ENCODE measurements at places on chromosomes 7 and 10. TPM values are rescaled to one million over a fixed set of nuclear protein-coding genes. Genes with fewer than 3 reads are reported as not detected.

NUTM2A gene
- total RNA-seq, result 0.28 TPM

OPN1SW gene
- not detected for total RNA-seq

IL6 gene
- total RNA-seq, result 40.0 TPM

SSC4D gene
- total RNA-seq, result 0.28 TPM

SPDYE1 gene
- total RNA-seq, result not detected

SYT15B gene
- 0.57 TPM for total RNA-seq

ZPBP gene
- not detected for total RNA-seq

CUBN gene
- total RNA-seq, result 0.85 TPM
